ENCODE measurements at places on chromosomes 5 and 9.
A peak's percentile ranks its signal among the peaks of the same experiment; 100 is the strongest.

- DNase-seq = peak; percentile 94
Observed at GRCh38 chr5:135386096-135386495, 12.9 kb downstream of the MACROH2A1 start.

DNA sequence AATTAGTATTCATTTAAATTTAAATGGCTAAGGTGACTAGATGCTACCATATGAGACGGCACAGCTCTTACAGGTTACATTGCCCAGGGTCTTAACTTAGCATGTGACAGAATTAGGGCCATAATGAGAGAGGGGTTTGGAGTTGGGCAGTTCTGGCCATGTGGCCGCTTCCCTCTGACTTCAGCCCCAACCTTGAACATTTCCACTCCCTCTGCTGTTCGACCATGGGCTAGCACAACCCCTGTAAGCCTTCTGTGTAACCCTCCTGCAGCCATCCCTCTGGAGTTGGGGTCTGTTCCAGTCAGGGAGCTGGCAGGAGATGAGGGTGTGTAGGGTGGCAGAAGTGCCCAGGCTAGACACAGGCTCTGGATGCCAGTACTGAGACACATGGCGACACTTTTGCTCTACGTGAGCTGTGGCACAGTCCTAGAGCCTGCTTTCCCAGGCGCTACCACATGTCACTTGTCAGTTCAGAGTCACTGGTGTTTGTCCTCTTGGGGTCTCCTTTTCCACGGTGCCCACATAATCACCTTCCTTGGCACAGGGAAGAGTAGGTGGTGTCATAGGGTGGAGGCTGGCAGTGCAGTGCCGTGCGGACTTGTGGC is 128.7 kb upstream of the PITX1 start:
- no peak for DNase-seq

DNA sequence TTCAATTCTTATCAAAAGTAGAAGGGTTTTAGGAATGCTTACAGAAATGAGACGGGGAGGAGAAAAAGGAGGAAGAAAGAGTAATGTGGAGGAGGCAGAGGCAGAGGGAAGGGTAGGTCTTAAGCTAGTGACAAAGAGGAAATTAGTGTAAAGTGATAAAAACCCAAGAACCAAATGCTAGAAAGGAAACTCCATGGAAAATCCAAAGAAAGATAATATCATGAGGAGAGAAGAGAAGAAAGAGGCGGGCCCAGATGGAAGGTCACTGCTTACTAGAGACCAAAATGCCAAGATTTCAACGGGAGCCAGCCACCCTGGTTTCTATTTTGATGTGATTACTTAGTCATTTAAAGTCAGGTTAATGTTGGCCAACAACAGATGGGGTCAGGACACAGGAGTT is 68.6 kb upstream of the IL12B start:
- no peak for DNase-seq

GRCh38 chr5:116212225-116212624 is 127.4 kb downstream of the COMMD10 start:
- no peak for DNase-seq

GRCh38 chr9:34517185-34517584 is 5.6 kb downstream of the ENHO start:
- no peak for DNase-seq
